Thoracic aorta (tissue), 2 donors: ENCODE measurements at places on chromosomes 12 and 14.

DNA sequence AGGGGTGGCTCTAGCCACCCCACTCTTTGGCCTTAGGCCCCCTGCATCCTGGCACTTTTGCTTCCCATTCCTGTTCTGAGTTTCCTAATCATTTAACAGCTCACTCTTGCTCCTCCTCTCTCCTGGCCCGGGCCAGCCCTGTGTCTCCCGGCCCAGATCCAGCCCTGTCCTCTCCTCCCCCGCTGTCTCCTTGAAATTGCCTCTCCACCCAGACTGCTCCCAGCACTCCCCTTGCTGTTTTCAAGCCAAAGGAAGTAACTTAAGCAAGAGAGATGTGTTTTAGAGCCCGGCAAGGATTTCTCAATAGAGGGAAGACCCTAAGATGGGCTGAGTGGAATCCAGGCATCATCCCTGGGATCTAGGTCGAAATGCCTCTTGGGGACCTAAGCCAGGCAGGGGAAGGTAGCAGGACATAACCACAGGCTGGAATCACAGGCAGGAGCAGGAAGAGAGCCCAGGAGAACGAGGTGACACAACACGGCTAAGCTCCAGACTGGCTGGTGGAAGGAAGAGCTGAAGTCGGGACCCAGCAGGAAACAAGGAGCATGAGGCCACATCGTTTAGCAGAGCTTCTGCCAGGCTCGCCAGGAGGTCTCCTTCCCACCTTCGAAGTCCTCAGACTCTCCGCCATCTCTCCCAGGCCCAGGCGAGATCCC, 2.0 kb upstream of the LRP1-AS start:
- DNase-seq: no peak

- DNase-seq: no peak
Measured at GRCh38 chr12:32997471-32997870, 100.9 kb upstream of the PKP2 start.

- no peak for DNase-seq
Measured at GRCh38 chr14:50107850-50108249, 8.5 kb downstream of the VCPKMT start.

GRCh38 chr12:94059394-94060368, 88.7 kb upstream of the PLXNC1 start:
- DNase-seq: no peak

- no peak for DNase-seq
Measured at GRCh38 chr14:50335389-50335788, 23.3 kb downstream of the DMAC2L start.

DNA sequence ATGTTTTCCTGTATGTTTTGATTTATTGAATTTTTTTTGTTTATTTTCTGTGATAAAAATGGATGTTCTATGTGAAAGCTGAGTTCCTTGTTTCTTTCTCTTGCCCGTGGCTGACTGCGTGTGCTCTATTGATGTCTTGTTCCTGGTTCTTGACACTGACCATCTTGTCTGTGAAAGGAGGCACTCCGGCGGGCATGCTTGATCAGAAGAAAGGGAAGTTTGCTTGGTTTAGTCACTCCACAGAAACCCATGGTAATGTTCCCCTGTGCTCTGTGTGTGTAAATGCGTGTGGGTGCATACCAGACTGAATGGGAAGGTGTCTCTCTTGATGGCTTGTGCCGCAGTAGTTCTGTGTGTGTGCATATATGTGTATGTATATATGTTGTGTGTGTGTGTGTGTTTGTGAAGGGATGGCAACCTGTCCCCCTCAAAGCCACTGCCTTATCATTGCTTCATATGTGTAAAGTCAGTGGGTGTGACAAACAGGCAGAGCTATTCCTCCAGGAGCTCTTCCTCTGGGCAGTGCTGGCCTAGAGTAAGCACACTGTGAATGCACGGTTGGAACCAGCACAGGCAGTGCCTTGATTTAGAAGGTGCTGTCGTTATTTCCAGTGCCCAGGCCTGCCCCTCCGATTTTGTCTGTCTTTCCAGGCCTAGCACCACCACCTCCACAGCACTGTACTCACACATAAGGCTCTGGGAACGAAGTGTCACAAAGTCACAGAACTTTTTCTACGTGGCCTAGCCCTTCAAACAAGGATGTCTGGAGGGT, 247.3 kb upstream of the FKBP4 start:
- DNase-seq: no peak

DNA sequence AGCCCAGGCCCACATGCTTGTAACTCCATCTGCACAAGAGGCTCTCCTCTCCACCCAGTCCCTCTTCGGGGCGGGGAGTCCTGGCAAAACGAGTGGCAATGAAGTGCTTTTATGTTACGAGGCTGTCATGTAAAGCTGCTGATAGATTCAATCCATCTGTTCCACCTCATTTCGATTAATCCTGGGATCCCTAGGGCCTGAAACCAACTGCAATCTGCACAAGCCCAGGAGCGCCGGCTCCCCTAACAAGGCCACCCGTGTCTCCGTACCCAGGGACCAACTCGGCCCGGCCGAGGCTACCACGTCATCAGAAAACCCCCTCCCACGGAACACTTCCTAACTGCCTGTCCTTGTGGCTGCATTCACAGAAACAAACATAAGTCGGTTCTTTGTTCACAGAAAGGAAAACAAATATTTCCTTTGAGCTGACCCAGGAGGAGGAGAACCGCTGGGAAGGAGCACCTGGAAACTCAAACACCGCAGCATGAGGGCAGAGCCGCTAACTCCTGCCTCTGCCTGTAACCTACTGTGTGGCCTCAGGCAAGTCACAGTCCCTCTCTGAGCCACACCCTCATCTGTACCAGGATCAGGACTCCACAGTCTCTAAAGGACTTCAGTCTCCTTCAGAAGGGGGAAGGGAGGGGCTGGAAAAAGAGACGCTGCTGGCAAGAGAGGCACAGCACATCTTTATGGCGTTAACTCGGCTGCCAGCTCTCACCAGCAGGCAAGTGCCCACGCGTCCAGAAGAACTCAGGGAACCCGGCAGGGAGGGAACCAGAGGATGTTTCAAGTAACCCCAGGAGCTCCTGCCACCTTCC, 47.8 kb downstream of the CCDC88C start:
- no peak for DNase-seq

- no peak for DNase-seq
Measured at GRCh38 chr12:3380200-3381043, 110.6 kb upstream of the PRMT8 start.

DNA sequence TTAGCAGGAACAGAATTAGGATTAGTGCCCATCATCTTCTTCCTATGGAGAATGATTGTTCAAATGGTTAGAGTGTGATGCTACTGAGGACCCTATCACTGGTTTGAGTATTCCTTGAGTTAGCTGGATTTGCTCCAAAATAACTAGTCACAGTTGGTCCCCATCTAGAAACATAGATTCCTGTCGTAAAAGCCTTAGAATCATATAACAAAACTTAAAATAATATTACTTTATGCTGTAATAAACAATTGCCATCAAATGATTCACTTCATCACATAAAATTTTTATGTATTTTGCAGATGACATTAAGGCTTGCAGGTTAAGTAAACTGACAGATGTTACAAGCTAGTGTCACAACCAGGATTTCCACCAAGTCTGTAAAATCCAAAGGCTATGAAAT, 209.8 kb downstream of the CCER1 start:
- no peak for DNase-seq

GRCh38 chr12:1332327-1332726, 262.1 kb downstream of the FBXL14 start:
- DNase-seq: no peak

DNA sequence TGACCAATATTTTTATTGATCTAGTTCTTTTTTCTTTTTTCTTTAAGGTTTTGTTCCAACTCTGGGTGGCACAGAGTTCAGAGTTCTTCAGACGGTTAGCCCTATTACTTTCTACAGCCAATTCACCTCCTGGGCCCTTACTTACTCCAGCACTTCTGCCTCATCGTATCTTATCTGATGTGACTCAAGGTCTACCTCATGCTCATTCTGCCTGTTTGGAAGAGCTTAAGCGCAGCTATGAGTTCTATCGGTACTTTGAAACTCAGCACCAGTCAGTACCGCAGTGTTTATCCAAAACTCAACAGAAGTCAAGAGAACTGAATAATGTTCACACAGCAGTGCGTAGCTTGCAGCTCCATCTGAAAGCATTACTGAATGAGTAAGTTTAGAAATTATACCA, 64.7 kb downstream of the VEZT start:
- no peak for DNase-seq

- no peak for DNase-seq
Measured at GRCh38 chr14:72084935-72085334, 152.7 kb downstream of the RGS6 start.

GRCh38 chr12:98275131-98275475, 240.3 kb upstream of the TMPO start:
- DNase-seq: no peak

GRCh38 chr12:132537836-132538662, 48.1 kb downstream of the FBRSL1 start:
- no peak for DNase-seq

DNA sequence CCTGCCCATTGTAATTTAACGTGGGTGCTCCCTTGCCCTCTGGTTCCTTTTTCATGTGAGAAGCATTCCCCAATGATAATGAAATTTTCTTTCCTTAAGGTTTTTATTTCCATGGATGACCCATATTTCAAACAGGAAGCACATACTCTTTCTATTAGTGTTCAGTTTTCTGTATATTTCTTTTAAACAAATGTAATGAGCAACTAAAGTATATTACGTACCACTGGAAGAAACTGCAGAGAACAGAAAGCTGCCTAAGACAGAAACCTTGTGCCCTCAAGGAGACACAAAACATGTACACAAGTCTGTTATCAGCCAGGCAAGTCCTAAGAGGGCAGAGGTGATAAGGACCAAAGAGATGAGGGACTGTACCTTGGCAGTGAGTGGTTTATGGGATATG, 414.9 kb downstream of the ETNK1 start:
- no peak for DNase-seq

GRCh38 chr14:92465353-92466055, 48.1 kb upstream of the RIN3 start:
- DNase-seq: no peak

- no peak for DNase-seq
Measured at GRCh38 chr12:50087995-50088394, 2.9 kb downstream of the SMARCD1 start.

GRCh38 chr12:89070603-89071002, 281.7 kb downstream of the DUSP6 start:
- DNase-seq: no peak

DNA sequence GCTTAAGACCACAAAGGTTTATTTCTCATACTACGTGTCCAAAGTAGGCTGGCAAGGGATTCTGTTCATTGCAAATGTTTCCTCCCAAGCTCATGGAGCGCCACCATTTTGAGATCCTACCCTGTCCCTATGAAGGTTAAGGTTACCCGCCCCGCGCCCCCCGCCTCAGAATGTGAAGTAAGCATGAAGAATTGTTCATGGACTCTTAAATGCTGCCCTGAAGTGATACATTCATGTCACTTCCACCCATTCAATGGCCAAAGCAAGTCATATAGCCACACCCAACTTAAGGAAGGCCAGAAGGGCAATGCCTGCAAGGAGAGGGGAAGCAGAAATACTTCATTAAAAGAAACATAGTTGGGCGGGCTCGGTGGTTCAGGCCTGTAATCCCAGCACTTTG, 4.2 kb downstream of the TMEM253 start:
- DNase-seq: no peak
